ENCODE measurements at places on chromosomes 1 and 21. TPM values are rescaled to one million over a fixed set of nuclear protein-coding genes. Genes with fewer than 3 reads are reported as not detected.

GRCh38 chr1:209363112-209363511 is 220.4 kb upstream of the CAMK1G start:
- DNase-seq = peak; percentile 29

- peak; percentile 53 for DNase-seq
Measured at GRCh38 chr1:203796236-203796605, 798 bp downstream of the ZBED6 start.

- DNase-seq = no peak
Measured at GRCh38 chr1:92927870-92928269, 33.4 kb downstream of the DIPK1A start.

- no peak for DNase-seq
Measured at GRCh38 chr21:34818662-34819158, 149.9 kb downstream of the CLIC6 start.

DNA sequence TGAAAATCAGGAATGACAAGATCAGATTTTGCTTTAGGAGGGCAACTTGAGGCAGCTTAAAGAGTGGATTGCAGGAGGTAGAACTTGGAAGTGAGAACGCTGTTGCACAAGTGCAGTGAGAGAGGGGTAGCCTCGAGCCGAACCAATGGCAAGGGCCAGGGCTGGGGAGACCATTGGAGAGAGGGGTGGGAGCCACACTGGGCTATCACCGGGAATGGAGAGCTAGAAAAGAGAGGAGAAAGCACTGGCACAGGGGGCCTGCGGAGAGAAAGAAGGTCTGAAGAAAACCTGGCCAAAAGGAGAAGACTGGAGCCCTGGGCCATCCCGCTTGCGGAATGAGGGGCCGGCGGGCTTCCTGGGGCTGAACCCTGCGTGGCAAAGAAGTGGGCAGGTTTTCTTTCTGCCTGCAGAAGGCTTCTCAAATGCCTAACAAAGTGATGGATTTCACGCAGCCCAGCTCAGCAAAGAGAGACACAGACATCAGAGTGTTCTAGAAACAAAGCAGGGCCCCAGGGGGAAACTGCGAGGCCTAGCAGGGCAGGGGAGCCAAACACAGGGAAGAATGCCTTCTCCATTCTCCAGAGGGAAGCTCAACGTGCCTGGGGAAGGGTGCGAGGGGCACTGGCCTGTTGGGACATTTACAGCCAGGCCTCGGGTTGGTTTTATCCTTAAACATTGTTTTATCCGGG is 1.2 kb upstream of the SLC37A1 start:
- DNase-seq = no peak

- DNase-seq = peak; percentile 5
Measured at GRCh38 chr1:24903955-24904730, 25.9 kb downstream of the RUNX3 start.

UBASH3A gene
- polyA plus RNA-seq = not detected

DNA sequence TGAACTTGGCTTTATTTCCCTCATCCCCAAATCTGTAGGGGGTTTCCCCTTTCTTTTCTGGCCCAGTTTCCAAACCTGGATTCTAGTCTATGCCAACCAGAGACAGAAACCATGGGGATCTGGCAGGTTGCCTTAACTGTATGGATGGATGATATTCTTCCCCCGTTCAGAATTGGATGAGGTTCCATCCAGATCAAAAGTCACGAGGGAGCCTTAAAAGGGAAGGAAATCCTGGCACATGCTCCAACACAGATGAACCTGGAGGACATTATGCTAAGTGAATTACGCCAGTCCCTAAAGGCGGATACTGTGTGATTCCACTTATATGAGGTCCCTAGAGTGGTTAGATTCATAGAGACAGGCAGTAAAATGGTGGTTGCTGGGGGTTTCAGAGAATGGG is 124.4 kb downstream of the HUNK start:
- no peak for DNase-seq

DNA sequence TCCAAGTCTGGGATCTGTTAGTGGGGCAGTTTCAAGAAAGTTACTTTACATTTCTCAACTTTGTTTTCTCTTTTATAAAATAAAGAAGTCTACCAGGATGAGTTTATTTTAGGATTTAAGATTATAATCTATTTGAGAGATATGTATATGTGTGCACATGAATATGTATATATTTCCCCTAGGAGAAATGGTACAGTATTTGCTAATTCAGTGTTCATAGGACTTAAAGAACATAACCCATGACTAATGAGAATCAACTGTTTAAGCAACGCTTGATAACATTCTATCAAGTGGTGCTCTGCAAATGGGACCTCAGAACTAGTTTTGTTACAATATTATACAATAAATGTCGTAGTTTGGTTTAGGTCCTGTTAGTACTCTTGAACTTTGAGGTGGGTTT is 7.0 kb downstream of the BCAS2 start:
- no peak for DNase-seq

DNA sequence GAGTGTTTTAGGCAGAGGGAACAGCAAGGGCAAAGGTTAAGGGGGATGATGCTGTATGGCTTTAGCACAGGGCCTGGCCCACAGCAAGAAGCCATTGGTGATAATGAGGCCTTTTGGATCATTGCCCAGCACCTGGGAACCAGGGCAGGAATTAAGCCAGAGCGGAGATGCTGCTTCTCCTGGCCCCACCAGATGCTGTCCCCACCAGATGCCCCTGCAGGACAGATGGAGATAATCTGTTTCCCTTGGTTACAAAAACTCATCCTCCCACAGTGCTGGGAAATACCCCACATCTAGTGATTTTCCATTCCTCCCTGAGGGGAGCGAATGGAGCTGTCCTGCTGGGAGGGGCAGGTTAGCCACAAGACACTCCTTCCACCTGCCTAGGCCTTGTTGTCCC is 18.8 kb downstream of the OPRD1 start:
- no peak for DNase-seq

RPRD2 gene
- polyA plus RNA-seq = 9.1 TPM

GRCh38 chr1:27383039-27383605 is at the start of gene CD164L2:
TSS of gene CD164L2 (minus strand) at chr1:27383333. CDS start at chr1:27383239, 94 bp downstream.
- DNase-seq = peak; percentile 85

DNA sequence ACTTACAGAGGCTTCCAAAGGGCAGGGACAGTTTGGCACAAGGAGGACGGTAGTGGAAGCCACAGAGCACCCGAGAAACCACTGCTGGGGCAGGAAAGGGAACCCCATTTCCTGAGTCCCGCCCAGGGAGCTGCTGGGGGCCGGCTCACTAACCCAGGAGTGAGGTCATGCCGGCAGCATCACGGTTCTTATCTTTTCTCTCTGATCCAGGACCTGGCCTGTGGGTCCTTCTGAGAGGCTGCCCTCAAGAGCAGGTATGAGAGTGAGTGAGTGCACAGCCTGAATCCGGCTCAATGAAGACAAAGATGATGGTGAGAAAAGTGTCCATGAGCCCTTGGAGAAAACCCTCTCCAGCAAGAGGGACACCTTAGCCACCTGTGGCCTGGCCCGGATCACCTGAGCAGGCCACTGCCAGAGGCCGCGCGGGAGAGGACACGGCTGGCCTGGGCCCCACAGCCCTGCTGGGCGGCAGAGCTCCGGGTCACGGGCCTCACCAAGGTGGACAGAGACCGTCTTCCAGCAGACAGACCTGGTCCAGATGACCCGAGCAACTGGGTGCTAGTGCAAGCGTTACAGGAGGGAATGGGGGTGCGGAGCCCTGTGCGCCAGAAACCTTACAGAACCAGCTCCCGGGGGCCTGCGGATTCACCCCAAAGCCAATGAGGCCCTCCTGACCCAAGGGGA is 94.9 kb downstream of the RIPK4 start:
- DNase-seq = no peak

IRF6 gene
- 24.0 TPM for polyA plus RNA-seq

- no peak for DNase-seq
Measured at GRCh38 chr1:110069404-110070281, 829 bp downstream of the ALX3 start.

DNA sequence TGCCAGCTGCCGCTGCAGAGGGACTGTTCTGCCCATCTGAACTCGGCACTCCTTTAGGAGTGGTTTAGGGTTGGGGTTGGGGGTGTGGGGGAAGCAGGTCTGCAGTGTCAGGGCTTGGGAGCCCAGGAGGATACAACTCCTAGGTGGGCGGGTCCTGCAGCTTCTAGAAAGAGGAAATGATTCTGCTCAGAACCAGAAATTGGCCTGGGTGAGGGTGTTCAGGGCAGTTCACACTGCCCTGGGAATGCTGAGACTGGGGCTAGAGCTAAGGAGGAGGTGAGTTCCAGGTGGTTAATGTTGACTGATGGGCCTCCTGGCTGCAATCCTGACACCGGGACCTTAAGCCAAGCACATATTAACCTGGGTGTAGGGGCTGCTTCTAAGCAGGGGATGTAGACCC is 4.8 kb upstream of the SLC26A9 start:
- no peak for DNase-seq

SPSB1 gene
- polyA plus RNA-seq = 12.7 TPM

DNA sequence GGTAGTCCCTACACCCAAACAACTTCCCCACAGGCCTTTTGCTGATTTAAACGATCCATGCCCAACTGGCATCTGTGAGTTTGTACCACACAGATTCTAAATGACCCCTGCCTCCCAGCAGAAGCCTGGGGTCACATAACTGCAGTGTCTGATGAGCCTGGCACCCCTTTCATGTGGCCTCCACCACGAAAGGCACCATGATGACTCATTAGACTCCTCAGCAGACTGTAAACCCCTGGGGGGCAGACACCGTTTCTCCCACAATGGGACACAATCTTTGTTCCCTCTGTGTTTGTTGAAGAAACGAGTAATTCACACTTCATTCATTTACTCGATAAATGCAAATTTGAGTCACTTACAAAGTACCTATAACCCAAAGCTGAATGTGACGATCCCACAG is 81.6 kb downstream of the CCDC185 start:
- no peak for DNase-seq

GRCh38 chr1:36458910-36459309 is 5.3 kb downstream of the MRPS15 start:
- DNase-seq = no peak

DNA sequence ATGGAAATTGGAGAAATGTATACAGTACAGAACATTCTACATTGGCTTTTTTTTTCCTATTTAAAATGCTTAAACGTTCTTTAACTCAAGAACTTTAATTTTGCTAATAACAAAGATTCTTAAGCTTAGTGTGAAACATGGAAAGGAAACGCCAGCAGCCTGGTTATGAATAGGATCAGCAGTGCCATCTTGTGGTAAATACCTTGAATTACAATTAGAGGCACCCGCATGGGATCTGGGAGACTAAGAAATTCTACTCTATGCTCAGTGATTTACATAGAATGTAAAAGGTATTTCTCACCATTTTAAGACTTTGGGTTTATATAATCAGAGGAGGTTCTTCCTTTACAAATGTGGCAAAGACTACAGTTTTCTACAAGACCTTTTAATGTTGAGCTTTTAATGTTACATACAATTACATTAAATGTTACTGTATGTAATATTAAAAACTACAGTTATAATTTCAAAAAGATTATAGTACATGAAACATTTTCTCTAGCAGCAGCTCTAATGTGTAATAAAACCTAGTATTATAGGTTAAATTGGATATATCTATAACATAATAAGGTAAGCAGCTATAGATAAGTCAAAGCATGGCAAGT is 32.1 kb upstream of the APOBEC4 start:
- DNase-seq = peak; percentile 19

DNA sequence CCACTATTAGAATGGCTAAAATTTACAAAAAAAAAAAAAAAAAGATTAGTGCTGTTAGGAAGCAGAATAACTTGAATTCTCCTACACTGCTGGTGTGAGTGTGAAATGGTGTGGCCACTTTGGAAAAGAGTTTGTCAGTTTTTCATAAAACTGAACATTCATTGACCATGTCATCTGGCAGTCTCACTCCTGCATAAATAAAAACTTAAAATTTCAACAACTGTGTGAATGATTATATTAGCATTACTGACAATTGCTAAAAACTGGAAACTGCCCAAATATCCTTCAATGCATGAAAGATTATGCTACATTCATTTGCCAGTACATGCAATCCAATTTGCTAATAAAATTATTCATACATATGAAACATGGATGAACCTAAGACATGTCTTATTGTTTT is 570.9 kb downstream of the NEGR1 start:
- DNase-seq = no peak

- DNase-seq = no peak
Measured at GRCh38 chr1:223631956-223632355, 33.5 kb downstream of the CAPN8 start.

DNA sequence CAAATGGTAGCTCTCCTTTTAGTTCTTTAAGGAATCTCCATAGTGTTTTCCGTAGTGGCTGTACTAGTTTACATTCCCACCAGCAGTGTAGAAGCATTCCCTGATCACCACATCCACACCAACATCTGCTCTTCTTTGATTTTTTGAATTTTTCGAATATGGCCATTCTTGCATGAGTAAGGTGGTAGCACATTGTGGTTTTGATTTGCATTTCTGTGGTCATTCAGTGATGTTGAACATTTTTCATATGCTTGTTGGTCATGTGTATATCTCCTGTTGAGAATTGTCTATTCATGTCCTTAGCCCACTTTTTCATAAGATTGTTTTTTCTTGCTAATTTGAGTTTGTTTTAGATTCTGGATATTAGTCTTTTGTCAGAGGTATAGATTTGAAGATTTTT is 84.6 kb upstream of the B3GALT2 start:
- DNase-seq = no peak

HAO2 gene
- polyA plus RNA-seq = 183 TPM

DNA sequence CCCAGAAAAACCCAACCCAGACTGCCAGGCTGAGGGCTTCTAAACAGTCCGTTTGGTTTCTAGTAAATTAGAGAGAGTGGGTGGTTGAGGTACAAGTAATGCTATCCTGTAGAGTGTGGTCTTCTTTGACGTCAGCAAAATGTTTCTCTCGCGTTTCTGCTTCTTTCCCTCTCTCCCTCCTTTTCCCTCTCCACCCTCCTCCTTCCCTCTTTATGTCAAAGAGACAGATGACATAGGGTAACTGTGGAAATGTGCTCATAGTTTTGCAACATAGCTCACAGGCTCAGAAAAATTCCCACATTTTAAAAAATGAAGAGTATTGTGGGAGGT is 158.3 kb downstream of the TOMM20 start:
- peak; percentile 88 for DNase-seq

DNA sequence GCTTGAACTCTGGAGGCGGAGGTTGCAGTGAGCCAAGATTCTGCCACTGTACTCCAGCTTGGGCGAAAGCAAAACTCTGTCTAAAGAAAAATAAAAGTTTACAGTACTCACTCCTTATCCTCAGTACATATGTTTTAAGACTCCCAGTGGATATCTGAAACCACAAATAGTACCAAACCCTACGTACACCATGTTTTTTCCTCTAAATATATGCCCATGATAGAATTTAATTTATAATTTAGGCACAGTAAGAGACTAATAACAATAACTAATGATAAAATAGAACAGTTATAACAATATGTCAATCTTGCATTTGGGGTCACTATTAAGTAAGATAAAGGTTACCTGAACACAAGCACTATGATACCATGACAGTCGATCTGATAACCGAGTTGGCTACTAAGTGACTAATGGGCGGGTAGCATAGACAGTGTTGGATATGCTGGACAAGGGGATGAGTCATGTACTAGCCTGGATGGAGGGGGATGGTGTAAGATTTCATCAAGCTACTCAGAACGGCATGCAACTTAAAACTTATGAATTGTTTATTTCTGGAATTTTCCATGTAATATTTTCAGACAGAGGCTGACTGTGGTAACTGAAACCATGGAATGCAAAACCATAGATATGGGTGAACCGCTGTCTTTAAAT is 43.7 kb downstream of the ST7L start:
- no peak for DNase-seq

GPR157 gene
- polyA plus RNA-seq = 3.2 TPM

All from kidney (tissue), 22 donors.